ENCODE measurements at places on chromosomes 5 and 9. TPM values are rescaled to one million over a fixed set of nuclear protein-coding genes. Genes with fewer than 3 reads are reported as not detected.

Gene GBGT1
- not detected for total RNA-seq

Gene VLDLR
- total RNA-seq: not detected

Gene ECM2
- total RNA-seq: not detected

Gene FAM153A
- not detected for total RNA-seq

Gene HRH2
- not detected for total RNA-seq

Gene RECK
- total RNA-seq: 9.2 TPM

Gene ARL10
- not detected for total RNA-seq

Gene HARS2
- 20.9 TPM for total RNA-seq

Gene STK32A
- total RNA-seq: not detected

Gene FGF10
- not detected for total RNA-seq

Gene AP3B1
- total RNA-seq: 50.4 TPM

Gene DDX4
- not detected for total RNA-seq

Gene HSD17B3
- not detected for total RNA-seq

Gene PPP1R26
- total RNA-seq: 13.7 TPM

Gene C8G
- total RNA-seq: not detected

Gene SYNPO
- 2.7 TPM for total RNA-seq

Gene MARCHF3
- total RNA-seq: not detected

Gene UNC13B
- total RNA-seq: 10.3 TPM

Gene IRX2
- not detected for total RNA-seq

Gene BHMT
- total RNA-seq: not detected

Gene STPG3
- not detected for total RNA-seq

Gene MED27
- 46.7 TPM for total RNA-seq

Gene RNF224
- not detected for total RNA-seq

Gene LCN10
- not detected for total RNA-seq

Gene GRXCR2
- total RNA-seq: not detected

Gene CLIC3
- 6.2 TPM for total RNA-seq

Gene ACTBL2
- total RNA-seq: not detected

Gene ATP6V1G1
- total RNA-seq: 237 TPM

Gene ENHO
- 18.0 TPM for total RNA-seq

Gene PIP5K1B
- not detected for total RNA-seq
